ENCODE measurements at places on chromosomes 6 and 20. TPM values are rescaled to one million over a fixed set of nuclear protein-coding genes. Genes with fewer than 3 reads are reported as not detected.

The PACSIN1 gene
- 3.9 TPM for total RNA-seq

The MDN1 gene
- total RNA-seq = 38.0 TPM

The CDK5RAP1 gene
- 59.7 TPM for total RNA-seq

The ISM1 gene
- not detected for total RNA-seq

Measured in natural killer cell (primary cell).